ENCODE measurements at places on chromosomes 6 and 20. TPM values are rescaled to one million over a fixed set of nuclear protein-coding genes. Genes with fewer than 3 reads are reported as not detected.

The GSTA2 gene
- not detected for total RNA-seq

The SIRPG gene
- not detected for total RNA-seq

The OPRM1 gene
- total RNA-seq: 1.7 TPM

The CD83 gene
- total RNA-seq: 22.0 TPM

The IYD gene
- not detected for total RNA-seq

The KCNK16 gene
- not detected for total RNA-seq

The FLRT3 gene
- total RNA-seq: 27.5 TPM

The PROCR gene
- 4.7 TPM for total RNA-seq

The TXLNB gene
- total RNA-seq: 0.62 TPM

The LST1 gene
- total RNA-seq: 0.94 TPM
